Karpas-422 (cell line): ENCODE measurements at places on chromosomes 11 and 22.

DNA sequence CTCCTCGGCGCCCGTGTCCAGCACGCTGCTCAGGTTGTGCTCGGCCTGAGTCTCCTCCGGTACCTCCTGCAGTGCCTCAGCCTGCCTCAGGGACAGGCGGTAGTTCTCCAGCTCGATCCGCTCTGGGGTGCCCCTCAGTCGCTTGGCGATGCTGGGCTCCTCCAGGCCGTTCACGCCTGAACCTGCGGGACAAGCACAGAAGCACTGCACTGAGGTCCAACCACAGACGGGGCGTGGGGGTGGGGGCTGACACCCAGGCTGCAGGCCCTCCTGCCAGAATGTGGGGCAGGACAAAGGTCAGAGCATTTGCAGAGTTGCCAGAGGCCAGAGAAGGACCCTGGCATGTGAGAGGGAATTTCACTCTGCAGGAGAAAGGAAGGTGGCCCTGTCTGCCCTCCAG is 67.6 kb upstream of the BID start:
- no peak for DNase-seq

- no peak for DNase-seq
Measured at GRCh38 chr22:33785283-33785968, 134.8 kb downstream of the LARGE1 start.

DNA sequence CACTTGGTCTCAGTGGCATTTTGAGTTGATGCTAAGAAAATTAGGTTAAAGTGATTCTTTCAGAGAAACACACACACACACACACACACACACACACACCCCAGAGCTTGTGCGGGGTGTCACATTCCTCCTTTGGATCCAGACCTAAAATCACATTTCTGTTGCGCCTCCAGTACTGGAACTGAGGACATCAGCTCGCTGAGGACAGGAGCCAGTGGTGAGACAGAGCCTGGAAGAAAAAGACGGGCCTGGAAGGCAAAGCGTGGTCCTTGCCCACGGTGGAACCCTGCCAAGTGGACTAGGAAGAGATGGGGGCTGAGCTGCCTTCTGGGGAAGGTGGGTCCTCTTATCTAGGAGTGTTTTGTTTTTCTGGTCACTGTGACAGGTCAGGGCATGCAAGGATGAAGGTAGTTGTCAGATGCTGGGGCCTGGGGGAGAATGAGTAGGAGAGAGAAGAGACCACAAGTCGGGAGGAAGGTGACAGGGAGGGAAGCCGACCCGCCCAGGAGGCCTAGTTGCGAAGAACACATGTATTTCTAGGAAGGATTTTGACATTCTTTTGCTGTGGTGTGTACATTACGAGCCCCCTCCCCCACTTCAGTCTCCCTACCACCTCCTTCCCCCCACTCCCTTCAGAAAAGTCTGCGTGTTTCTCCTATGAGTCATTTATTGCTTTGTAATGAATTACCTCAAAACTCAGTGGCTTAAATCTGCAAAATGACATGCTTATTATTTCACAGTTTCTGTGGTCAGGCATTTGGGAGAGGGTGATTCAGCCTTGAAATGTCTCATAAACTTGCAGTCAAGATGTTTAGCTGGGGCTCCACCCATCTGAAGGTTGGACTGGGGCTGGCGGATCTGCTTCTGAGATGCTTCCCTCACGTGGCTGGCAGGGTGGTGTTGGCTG is 4.8 kb upstream of the ELFN2 start:
- DNase-seq: no peak

DNA sequence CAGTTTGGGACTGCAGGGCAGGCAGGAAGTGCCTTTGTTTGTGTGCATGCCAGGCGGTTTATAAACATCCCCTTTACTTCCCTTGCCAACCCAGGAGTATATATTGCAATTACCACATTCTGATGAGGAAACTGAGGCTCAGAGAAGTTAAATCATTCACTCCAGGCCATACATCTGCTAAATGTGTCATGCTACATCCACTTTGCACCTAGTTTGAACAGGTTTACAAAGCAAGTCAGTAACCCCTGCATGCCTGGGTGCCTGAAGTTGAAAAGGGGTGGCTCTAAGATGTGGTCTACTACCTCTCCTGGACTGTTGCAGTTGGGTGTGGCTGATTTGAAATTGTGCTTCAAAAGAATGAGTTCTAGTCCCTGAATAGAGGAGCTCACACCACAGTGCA is 23.6 kb downstream of the FLI1 start:
- DNase-seq: no peak

DNA sequence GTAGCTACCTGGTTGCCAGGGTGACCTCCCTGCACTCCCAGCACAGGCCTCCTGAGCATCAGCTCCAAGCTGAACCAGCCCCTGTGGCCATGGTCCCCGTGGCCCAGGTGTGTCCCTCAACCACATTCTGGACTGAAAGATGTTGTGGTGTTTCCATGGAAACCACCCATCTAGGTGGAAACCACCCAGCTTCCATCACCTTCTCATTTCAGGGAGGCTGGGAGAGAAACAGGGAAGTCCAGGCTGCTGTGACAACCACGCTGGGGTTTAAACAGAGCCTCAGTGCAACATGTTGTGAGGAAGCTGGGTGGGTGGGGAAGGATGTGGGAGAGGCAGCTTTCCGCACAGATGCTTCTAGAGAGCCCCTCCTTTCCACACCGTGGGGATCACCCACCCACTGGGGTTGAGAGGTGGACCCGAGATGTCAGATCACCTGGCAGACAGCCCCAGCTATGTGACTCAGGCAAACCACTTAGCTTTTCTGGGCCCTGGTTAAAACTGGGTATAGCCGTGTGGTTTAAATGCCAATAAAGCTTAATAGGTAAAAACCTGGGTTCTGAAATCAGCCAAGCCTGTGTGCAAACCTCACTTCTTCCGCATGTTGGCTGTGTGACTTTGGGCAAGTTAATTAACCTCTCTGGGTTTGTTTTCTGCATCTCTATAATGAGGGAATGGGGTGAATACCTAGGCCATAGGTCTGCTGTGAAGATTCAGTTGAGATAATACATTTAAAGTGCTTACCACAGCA is 46.4 kb downstream of the CD82 start:
- DNase-seq: peak; percentile 67

DNA sequence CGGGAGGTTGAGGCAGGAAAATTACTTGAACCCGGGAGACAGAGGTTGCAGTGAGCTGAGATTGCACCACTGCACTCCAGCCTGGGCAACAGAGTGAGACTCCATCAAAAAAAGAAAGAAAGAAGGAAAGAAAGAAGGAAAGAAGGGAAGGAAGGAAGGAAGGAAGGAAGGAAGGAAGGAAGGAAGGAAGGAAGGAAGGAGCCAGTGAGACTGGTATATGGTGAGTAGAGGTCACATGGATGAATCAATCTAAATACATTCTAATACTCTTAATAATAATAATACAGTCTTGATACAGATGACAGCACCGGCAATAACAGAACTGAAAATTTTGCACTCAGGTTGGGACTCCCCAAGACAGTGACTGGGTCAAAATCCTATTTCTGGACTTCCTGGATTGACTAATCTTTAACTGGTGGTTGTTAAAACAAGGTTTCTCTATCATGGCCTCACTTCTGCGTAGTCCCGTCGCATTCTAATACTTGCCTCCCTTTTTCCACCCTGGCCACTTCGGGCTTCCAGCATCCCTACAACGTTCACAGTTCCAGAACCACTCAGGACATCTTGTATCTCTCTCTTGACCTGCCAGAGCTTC is 53.5 kb upstream of the EIF3M start:
- no peak for DNase-seq

- DNase-seq: peak; percentile 74
Measured at GRCh38 chr11:108221371-108221770, 1.1 kb downstream of the NPAT start.

GRCh38 chr11:92477686-92478085 is 253.1 kb downstream of the FAT3 start:
- DNase-seq: no peak

DNA sequence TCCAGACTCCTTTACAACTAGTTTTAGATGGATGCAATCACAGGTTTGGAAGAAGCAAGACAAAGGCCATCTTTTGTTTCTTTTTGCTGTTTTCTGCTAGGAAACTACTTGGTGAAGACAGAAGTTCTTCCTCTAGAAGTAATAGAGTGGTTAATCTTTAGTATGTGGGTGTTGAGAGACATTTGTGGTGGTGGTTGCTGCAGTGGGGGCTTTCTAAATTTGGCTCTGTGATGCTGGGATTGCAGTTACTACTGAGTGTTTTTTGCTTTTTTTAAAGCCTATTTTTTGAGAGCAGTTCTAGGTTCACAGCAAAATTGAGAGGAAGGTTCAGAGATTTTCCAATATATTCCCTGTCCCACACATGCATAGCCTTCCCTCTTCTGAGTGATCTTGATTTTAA is 120.0 kb downstream of the AASDHPPT start:
- no peak for DNase-seq

DNA sequence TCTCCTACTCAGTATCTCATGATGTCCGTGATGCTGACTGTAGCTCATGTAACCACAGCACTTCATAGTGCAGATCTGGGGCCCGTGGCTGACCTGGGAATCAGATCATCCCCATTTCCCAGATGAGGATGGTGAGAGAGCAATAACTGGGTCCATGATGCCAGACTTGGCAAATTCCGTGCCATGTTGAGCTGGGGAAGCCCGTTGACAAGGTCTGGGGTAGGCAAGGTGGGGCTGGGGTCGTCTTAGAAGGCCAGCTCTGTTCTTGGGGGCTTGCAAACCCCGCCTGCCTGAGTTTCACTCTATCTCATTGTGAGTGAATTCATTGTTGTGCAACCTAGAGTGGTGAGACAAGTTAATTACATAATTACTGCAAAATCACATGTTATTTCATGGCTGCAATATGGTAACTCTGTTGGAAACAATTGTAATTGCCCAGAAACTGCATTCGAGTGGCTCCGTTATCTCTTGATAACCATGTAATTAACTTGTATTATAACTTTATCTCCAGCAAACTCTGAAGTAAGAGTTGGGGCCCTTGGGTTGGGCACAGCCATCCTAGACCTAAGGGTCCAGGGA is 41.7 kb downstream of the LMO1 start:
- DNase-seq: no peak

DNA sequence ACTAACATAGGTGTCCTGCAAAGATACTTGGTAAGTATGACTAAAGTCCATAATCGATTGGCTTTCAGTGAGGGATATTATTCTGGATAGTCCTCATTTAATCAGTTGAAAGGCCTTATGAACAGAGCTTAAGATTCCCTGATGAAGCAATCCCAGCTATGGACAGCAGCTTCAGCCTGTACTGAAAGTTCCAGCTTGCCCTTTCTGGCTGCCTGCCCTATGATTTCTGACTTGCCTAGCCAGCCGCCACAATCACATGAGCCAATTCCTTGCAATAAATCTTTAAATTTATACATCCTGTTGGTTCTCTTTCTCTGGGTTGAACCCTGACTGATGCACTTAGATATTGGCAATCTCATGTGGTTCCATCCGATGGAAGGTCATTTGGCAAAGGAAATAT is 759.0 kb upstream of the API5 start:
- no peak for DNase-seq

DNA sequence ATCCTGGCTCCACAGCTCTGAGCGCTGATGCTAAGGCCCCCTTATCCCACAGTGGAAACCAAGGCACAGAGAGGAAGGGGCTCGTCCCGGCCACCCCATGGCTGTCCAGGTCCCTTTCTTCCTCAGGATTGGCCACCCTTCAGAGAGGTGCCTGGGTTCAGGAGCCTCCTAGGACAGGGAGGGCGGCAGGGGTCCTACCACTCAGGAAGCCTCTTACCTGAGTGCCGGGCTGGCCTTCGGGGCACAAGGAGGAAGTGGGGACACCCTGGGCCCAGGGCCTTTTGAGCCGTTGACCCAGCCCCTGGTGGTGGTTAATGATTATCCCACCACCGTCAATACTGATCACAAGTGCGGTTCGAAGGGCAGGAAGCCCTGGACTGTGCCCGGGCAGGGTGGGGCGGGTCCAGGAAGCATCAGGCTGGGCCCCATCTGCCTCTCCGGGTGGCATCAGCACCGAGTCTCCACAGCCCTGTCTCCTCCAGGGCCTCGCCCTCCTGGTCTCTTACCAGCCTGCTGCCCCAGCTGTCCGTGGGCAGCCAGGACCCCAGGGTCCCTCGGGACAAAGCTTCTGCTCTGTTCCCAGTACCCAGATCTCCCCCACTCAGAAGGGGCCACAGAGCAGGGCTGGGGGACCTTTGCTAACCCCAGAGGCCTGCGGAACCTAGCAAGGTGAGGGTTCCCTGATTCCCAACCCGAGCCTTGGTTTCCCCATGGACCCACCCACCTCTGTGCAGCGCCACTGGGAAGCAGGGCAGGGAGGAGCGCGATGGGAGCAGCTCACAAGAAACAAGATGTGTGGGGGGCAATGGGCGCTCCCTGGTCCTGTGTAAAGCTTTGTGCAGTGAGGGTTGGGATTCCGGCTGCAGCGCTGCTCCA is 15.0 kb upstream of the EHD1 start:
- DNase-seq: no peak

GRCh38 chr11:44145011-44145775 is 49.7 kb downstream of the EXT2 start:
- DNase-seq: no peak

DNA sequence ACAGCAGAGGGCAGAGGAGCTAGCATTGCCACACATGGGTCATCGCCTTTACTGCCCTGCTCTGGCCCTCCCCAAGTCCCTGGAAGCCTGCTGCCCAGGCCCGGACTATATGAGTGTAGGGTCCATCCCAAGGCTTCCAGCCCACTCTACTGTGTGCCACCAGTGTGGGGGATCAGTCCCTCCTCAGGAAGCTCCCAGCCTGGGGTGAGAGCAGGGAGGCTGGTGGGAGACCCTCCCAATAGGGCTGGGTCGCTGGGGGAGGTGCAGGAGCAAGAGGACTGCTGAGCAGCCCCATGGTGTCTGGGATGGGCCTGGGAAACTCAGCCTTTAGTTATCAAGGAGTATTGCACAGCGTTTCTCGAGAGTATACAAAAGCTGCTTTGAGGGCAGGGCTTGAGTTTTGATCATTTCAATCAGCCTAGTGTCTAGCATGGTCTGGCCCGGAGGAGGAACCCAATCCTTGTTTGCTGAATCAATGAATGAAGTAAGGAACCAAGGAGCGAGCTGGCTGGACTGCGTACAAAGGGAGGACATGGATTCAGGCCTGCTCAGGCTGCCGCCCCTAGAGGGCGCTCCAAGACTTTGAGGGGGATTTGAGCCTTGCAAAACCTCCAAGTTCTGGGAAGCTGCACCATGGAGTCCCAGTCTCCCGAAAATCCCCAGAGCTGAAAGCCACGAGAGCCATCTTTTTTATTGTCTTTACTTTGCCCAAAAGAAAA is 89.0 kb upstream of the PARVA start:
- DNase-seq: peak; percentile 92

DNA sequence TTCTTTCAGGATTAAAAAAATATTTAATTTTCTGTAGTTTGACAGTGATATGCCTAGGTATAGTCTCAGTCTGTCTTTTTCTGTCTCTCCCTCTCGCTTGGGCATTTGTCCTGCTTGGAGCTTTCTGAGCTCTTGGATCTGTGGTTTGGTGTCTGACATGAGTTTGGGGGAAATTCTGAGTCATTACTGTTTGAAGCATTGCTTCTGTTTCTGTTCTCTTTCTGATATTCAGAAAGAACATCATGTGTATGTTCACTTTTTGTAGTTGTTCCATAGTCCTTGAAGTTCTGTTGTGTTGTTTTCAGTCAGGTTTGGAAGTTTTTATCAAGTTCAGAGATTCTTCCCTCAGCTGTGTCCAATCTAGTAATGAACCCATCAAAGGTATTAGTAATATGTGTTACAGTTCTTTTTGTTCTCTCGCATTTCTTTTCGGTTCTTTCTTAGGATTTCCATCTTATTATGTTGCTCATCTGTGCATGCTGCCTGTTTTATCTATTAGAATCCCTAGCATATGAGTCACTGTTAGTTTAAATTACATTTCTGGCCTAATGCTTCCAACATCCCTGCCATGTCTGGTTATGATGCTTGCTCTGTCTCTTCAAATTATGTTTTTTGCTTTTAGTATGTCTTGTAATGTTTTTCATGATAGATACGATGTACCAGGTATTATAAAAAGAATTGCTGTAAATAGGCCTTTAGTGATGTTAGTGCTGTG is 48.4 kb downstream of the DDX10 start:
- no peak for DNase-seq
